ENCODE measurements at places on chromosomes 3 and 15.

DNA sequence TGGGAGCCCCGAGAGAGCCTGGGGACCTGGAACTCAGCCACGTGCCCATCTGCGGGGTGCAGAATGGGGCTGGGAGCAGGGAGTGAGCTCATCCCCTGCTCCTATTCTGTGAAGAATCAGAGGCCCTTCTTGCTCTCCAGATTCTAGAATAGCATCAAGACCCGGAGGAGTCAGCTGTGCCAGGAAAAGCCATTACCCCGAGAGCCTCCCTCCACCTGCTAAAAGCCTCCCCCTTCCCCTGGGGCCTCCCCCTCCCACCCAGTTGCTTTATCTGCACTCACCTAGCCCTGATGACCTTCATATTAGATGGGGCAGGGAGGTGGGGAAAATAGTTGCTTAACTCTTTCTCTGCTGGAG is 23.1 kb downstream of the CCDC33 start:
- no peak for DNase-seq

DNA sequence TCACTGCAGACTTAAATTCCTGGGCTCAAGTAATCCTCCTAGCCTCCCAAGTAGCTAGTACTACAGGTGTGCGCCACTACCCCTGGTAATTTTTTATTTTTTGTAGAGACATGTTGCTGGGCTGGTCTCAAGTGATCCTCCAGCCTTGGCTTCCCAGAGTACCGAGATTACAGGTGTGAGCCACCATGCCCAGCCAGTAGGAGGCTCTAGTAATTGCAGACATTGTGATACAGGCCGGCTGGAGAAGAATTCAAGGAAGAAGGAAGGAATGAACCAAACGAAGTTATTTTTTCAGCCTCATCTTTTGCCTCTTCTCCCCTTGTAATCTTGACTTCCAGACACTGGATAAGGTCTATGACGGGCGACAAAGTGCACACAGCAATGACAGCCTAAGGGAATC is 3.2 kb upstream of the PPP4R2 start:
- no peak for DNase-seq

DNA sequence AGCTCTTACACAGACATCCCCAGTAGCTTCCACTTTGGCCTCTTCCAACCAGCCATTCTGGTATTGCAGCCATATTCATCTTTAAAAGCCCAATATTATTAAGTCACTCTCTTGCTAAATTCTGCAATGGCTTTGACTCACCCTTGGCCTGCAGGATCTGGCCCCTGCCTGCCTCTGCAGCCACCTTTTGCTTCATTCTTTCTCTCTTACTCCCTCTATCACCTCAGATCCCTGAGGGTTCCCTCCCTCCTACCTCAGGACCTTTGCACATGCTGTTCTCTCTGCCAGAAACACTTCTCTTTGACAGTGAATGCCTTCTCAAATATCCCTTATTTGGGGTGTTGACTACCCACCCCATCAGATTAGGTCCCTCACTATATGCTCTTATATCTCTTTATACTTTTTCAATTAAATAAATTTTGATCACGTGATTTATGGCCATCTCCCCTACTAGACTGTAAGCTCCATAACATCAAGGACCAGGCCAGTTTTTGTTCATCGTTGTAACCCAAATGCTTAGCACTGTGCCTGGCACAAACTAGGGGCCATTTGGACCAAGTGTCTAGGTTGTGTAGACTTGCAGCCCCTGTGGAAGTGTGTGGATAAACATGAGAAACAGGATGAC is 32.3 kb upstream of the UBE2Q2 start:
- DNase-seq, result no peak

GRCh38 chr3:12175137-12175593 is 16.5 kb upstream of the TIMP4 start:
- no peak for DNase-seq

DNA sequence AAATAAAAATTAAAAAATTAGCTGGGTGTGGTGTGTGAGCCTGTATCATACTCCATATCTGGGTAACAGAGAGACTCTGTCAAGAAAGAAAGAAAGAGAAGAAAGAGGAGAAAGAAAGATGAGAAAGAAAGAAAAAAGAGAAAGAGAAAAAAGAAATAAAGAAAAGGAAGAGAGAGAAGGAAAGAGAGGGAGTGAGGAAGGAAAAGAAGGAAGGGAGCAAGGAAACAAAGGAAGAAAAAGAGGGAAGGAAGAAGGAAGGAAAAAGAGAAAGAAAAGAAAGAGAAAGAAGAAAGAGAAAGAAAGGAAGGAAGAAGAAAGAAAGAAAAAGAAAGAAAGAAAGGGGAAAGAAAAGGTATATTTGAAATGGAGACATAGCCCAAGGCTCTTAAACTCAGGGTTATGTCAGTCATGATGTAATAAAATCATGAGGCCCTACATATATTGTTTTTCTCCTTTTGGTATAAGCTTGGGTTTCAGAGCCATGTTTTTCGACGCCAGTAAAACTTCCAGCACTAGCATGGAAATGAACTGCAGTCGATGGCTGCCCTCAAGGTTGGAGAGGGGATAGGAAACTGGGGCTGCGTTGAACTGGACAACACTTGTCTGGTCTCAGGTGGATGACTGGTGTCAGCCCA is 38.0 kb upstream of the RFTN1 start:
- DNase-seq, result no peak

DNA sequence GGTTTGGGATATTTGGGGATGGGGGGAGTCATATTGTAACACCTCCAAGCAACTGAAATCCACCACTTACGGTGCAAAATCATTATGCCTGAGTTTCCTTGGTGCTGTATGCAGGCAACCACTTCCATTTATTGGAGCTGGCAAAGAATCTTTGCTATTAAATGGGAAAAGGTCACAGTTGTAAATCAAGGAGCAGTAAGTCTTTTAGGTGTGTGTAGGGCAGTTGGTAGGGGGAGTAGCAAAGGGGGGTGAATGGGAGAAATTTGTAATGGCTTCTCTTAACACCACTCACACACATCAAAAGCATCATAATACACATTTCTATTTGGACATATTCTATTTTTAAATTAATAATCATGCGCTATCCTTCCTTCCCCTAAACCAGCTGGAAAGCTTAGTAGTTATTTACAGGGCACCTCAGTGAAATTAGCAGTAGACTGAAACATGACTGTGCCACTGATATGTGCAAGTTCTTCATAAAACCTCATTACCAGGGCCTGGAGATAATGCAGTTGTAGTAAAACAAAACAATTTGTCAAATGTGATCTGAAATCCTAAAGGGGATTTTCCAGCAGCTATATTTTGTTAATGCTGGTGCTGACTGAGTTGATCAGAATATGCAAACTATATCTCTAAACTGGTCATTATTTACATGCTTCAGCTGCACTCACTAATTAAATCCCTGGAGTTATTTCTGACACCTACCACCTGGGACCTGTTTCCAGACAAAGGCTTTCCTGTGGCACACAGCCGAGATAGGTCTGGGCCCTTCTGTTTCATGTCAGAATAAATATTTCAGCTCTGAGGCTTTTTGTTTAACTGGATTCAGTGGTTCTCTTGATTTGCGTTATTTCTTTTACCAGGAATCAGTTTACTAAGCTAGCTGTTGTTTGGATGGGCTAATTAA is 90.1 kb downstream of the B3GALNT1 start:
- no peak for DNase-seq

GRCh38 chr15:68789091-68789490 is 31.6 kb downstream of the ANP32A start:
- no peak for DNase-seq

- no peak for DNase-seq
Measured at GRCh38 chr3:123105201-123106189, 38.7 kb downstream of the PDIA5 start.

- DNase-seq, result no peak
Measured at GRCh38 chr3:37762698-37763097, 99.0 kb upstream of the CTDSPL start.

DNA sequence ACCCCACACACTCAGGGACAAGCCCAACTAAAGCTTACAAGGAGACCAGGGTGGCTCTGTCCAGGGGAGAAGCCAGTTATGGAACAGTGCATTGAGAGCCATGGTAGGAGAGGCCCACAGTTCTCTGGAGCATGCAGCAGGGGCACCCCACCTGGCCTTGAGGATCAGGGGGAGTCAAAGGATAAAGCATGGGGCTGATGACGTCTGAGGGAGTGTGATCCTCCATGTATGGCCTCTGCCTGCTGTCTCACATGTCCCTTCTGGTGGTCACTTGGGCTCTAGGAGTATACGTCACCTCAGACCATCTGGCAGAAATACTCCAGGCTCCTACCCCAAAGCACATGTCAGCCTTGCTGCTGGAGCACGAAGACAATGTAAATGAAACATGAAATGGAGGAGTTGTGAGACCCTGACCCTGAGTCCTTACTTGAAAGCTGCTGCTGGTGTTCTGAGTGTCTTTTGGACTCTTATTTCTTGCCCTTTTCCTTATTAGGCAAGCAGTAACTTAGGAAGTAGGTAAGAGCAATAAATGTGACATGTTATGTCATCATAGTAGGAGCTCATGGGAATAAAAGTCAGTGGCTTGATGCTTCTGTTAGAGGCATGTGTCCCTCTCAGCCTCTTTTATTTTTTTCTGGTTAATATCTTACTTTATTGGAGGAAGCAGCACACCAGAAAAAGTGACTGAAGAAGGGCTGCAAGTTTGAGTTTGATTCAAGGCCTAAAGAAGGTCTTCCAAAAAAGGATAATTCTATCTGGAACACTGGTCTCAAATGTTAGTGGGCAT is 15.5 kb downstream of the SRPRB start:
- no peak for DNase-seq

DNA sequence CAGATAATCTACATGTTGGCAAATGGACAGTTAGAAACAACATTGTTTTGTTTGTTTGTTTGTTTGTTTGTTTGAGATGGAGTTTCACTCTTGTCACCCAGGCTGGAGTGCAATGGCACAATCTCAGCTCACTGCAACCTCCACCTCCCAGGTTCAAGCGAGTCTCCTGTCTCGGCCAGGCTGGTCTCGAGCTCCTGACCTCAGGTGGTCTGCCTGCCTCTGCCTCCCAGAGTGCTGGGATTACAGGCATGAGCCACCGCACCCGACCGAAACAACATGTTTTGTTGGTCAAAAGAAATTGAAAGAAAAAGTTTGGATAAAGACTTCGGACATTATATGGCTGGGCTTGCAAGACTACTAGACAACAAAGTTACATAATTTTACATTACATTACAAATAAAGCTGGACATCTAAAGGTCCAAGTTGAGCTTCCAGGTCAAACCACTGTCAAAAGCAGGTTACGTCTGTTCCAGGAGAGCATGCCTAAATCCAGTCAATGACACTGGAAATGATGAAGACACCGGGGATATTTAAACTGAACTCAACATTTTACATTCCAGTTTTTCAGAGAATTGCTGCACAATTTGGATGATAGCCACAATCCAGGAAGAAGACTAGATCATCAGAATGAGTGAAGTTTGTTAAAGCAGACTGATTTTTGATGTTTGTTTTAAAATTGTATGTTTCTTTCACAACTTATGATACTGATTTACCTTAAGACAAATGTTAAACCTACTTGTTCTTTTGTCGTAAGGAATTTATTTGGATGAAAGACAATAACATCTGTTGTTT is 18.6 kb downstream of the SERP1 start:
- DNase-seq, result no peak

GRCh38 chr3:33929813-33930212 is 131.4 kb downstream of the PDCD6IP start:
- DNase-seq, result no peak

- no peak for DNase-seq
Measured at GRCh38 chr3:11385326-11385725, 113.1 kb downstream of the ATG7 start.

- no peak for DNase-seq
Measured at GRCh38 chr3:192445770-192446644, 281.3 kb downstream of the FGF12 start.

Measured in cortex of kidney (tissue), 1 donor.